ENCODE measurements at places on chromosomes 16 and 17.

GRCh38 chr17:27669136-27669535, 38.1 kb downstream of the LGALS9 start:
- no peak for DNase-seq

DNA sequence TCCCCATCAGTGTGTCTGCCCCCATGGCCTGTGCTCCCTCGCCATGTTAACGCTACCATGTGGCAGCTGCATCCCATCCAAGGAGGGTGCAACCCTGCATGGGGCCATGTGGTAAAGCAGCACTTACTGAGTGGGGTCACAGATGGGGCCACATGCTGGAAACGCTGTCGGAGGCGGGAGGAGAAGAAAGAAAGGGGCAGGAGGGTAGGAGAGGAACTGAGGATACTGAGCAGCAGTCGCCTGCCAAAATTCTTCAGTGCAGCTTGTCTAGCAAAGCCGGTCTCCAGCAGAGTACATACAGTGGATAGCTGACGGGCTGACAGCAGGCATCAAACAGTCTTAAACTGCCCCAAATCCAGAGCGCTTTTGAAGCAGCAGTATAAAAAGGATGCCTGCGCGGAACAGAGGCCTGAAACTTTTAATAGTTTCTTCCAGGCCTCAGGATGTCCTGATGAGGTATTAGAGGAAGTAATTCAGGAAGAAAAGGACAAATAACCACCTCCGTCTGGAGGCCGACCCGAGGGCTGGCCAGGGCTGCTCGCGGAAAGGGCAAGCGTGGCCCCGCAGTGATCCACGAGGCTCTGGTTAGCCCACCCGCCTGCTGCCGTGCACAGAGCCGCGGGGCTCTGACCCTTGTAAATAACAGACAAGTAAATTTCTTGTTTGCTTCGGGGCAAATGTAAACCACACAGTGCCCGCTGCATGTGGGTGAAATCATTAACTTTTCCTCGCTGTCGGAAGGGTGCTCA, 149.0 kb downstream of the CCDC182 start:
- no peak for DNase-seq

GRCh38 chr17:56608944-56609343, 15.4 kb downstream of the NOG start:
- no peak for DNase-seq

DNA sequence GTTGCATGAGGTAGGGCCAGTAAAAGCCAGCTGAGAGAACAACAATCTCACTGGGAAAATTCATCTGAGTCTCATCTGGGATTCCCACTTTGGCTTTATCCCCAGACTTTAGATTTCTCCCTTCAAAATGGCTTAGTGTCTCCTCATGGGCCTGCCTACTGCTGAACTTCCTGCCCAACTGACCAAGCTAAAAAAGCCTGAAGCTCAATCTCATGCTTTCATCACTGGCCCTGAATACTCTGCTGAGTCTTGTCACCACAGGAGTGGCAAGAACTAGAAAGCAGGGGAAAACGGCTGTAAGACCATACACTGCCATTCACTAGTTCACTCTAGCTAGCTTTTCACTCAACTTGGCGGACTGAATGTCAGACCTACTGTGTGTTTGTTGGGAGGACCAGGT, 96.4 kb upstream of the NOG start:
- no peak for DNase-seq

GRCh38 chr16:49201118-49201517, 80.5 kb downstream of the CBLN1 start:
- no peak for DNase-seq

- peak; percentile 17 for DNase-seq
These were observed 148.4 kb downstream of the SLC39A11 start for GRCh38 chr17:72943826-72944689.

GRCh38 chr16:69393898-69394849, 8.4 kb upstream of the TERF2 start:
- DNase-seq, result no peak

DNA sequence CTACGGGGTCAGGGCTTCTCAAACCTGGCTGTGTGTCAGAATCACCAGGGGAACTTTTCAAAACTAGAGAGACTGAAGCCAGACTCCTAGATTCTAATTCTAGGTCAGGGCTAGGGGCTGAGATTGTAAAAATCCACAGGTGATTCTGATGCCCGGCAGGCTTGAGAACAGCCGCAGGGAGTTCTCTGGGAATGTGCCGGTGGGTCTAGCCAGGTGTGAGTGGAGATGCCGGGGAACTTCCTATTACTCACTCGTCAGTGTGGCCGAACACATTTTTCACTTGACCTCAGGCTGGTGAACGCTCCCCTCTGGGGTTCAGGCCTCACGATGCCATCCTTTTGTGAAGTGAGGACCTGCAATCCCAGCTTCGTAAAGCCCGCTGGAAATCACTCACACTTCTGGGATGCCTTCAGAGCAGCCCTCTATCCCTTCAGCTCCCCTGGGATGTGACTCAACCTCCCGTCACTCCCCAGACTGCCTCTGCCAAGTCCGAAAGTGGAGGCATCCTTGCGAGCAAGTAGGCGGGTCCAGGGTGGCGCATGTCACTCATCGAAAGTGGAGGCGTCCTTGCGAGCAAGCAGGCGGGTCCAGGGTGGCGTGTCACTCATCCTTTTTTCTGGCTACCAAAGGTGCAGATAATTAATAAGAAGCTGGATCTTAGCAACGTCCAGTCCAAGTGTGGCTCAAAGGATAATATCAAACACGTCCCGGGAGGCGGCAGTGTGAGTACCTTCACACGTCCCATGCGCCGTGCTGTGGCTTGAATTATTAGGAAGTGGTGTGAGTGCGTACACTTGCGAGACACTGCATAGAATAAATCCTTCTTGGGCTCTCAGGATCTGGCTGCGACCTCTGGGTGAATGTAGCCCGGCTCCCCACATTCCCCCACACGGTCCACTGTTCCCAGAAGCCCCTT, 10.9 kb downstream of the STH start:
- no peak for DNase-seq

GRCh38 chr17:40499551-40500189, 1.8 kb downstream of the TNS4 start:
- DNase-seq, result no peak

DNA sequence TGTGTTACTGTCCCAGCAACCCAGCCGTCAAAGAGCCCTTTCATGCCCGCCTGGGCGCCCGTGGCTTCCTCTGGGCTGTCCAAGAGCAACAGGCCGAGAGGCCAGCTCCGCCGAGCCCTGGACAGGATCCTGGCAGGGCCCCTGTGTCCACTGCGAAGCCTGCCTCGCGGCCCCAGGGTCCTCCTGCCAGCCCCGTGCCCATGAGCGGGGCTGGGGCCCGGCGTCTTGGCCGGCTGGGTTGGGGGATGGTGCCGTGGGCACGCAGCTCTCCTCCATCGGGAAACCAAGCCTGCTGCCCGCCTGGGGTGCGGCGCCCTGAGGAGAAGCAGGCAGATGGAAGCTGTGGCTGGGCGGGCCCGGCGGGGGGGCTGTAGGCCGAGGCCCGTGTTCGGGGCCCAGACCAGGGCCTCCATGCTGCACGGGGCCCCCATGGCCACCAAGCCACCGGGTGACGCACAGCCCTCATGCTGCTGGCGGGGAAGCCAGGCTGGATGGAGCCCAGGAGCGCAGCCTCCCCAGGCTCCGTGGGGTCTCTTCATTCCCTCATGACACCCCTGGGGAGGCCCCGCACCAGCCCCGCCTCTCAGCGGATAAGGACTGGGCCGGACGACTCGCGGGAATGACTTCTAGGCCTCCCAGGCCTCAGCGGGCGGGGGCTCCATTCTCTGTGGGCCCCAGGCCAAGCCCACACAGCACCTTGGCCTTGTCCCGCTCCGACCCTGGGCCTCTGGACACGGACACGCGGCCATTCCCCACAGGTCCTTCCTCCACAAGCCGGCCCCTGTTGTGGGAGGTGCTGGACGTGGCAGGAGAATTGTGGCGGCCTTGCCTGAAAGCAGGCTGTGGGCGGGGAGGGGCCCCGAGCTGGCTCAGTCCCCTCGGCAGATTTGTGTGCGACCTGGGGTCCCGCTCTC, at the start of gene C1QTNF8:
Gene C1QTNF8, minus strand, starts transcription at position 76 of the 914 bp plus-strand sequence. CDS start 1,322 bp downstream, outside the sequence.
- no peak for DNase-seq

GRCh38 chr17:67248291-67248690, 3.3 kb upstream of the HELZ start:
- DNase-seq, result no peak

GRCh38 chr16:14002416-14002990, 68.6 kb upstream of the MRTFB start:
- DNase-seq, result no peak

DNA sequence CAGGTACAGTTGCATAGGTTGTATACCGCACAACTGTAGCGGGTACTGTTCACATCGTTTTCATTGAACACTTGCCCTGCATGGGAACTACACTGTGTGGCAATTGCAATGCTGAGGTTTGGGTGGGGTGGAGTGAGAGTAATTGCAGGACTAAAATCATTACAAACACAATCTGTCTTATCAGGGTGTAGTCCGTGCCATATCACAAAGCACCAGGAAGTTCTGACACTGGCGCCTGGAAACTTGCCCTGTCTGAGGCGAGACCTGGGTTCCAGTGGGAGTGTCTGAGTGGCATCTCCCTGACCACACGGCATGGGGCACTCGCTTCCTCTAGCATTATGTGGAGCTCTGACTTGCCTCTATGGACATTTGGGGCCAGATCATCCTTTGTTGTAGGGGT, 153.4 kb downstream of the RGS9 start:
- DNase-seq, result no peak

DNA sequence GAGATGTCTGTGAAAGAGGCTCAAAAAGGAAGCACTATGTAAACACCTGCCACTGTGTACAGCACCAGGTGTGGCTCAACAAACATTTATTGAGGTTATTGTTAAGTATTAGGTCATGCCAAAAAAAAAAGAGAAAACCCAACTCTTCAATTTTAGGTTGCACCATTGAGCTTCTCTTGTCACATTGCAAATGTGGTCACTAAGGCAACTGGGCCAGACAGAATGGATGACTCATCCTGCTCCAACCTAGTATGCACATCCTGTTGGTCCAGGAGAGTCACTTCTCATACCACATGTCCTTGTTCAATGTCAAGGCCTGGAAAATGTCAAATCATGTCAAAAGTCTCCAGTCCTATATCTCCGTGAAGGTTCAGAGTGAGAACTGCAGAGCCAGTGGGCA, 25.0 kb downstream of the HOXB1 start:
- no peak for DNase-seq

DNA sequence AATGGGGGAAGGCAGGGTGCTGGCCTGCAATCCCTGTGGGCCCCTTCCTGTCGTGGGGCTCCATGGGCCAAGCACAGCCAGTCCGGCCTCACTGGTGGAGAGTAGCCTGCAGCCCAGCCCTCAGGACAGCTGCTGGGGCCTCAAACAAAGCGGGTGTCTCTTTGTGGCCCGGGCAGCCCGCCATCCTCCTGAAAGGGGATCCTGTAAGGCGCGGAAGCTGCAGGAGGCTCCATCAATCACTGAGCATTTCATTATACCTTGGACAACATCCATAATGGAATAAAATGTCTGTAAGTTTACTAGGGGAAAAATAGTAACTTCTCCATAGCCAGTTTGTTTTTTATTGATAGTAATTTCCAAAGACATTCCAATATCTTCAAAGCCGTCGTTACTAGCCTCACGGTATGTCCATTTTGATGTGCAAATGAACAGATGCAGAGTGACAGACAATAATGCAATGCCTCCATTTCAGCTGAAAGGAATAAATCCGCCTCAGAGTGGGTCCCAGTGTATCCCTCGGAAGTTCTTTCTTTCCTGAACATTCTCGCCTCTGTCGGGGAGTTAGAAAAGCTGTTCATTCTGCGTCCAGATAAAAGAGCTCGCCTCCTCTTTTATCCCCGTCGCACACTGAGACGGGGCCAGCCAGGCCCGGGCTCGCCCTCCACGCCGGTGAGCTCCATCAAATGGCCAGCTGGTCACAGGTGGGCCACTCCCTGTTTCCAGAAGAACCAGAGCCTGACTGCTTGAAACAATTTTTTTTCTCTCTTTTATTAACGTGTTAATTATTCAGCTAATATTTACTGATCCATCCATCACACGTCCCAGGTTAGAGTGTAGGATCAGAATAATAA, 14.4 kb downstream of the WSCD1 start:
- no peak for DNase-seq

GRCh38 chr16:50252082-50252611, 14.2 kb upstream of the ADCY7 start:
- no peak for DNase-seq

DNA sequence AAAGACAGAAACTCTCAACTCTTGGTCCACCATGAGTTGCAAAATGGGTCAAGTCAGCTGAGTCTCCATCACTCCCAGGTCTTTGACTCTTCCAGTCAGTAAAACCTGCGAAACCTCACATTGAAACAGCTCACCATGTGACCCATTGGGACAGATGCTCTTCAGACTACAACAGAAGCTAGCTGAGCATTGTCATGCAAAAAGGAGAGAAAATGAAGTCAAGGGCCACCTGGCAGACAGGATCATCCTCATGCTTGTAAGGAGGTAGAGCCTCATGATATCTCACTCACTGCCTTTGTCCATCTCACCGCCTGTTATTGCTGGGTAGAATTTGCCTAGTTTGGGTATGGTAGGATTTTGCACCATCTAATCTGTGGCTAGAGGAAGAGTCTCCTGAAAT, 50.2 kb downstream of the MAF start:
- no peak for DNase-seq

- DNase-seq, result no peak
These were observed 106.3 kb downstream of the C16orf95 start for GRCh38 chr16:87210894-87211293.

DNA sequence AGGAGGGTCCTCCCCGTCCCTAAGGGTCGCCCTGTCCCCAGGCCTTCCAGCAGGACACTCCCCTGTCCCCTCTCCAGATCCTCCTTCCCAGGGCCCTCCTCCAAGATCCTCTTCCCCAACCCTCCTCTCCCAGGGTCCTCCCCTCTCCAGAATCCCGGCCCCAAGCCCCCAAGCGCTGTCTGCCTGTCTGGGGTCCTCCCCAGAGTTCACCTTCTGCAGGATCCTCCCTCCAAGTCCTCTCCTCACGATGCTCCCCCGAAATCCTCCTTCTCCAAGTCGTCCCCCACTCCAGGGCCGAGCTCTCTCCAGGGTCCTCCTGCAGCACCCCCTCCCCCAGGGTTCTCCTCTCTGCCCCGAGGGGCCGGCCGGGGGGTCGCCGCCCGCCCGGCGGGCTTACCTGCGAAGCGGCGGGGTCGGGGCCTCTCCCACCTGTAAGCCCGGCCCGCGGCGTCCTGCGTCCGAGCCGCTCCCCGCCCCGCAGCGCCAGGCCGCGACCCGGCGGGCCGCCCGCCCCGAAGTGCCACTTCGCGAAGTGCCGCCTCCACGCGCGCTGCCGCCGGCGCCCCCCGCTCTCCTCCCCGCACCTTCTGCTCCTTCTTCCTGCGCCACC, 678 bp upstream of the BAIAP2 start:
- DNase-seq, result no peak

GRCh38 chr16:24999856-25000461, 15.2 kb downstream of the ARHGAP17 start:
- DNase-seq, result no peak
